T-helper 22 cell (primary cell): ENCODE measurements at places on chromosomes 2 and 18.

GRCh38 chr2:53104263-53104662, 663.3 kb upstream of the CHAC2 start:
- DNase-seq: no peak

GRCh38 chr2:174023591-174024523, 58.7 kb upstream of the SP3 start:
- DNase-seq: no peak

DNA sequence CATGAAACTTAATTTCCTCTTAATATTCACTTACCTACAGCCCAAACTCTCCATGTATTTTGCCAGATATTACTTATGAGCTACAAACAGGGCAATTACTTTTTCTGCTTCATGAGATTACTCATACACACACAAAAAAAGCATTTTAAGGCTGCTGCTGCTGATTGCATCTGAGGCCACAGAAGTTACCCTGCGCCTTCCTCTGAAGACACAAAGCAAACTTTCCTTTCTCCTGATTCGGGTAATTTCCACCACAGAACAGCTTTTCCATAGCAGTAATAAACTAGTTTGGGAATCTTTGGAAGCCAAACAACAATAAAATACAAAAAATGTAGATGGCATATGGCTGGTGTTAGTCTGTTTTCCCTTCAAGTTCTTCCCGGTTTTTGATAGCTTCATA, 6.2 kb downstream of the TTC32 start:
- DNase-seq: no peak

GRCh38 chr18:58787536-58788149, 77.0 kb upstream of the ZNF532 start:
- DNase-seq: no peak

DNA sequence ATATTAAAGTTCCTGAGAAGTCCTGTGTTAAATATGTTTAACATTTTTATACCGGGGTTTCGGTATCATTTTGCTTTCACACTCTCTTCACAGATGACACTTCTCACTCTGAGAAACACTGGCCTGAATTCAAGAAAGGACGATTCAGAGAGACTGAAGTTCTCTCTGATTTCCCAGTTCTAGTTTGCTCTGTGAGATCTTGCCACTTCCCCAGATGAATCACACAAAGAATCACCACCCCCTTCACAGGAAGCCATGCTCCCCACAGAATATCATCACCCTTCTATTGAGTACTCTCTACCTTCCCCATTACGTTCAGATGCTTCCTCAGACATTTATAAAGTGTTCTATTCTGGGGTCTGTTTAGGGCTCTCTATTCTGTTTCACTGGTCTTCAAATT, 16.1 kb upstream of the CD207 start:
- no peak for DNase-seq

DNA sequence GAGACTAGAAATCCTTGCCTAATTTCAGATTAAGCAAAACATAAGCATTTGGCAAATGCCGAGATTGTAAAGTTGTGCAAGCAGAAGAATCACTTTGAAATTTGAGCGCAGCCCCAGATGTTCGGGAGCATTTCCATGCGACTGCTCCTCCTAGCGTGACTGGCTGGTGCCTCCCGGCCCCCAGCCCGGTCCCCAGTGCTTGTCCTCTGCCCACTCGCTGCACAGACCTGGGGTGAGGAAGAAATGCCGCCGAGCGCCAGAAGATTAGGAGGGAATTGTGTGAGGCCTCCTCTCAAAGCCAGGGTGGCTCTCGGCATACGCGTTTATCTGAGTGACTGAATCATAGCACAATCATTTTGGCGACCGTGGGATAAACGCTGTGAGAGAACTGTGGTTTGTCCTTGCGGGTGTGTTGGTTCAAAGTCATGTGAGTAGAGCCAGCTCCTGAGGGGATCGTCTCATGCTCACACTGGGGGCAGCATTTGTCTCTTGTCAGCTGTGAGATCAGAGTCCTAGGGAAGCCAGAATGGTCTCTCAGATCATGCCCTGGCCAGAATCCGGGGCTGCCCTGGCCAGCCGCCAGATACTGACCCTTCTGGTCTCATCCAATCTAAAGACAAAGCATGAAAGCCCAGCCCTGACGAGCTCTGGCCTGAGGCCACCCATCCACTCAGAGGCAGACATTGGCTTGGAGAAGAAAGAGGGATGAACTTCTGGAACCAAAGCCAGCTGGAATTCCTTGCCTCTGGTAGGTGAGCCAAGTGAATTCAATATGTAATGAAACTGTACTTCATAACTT, 189.3 kb downstream of the SH3RF3 start:
- no peak for DNase-seq

GRCh38 chr2:26164641-26165211, 8.2 kb upstream of the GAREM2 start:
- DNase-seq: no peak

GRCh38 chr2:75466708-75467311, 93.9 kb downstream of the EVA1A start:
- DNase-seq: no peak

GRCh38 chr2:26510344-26510973, 32.5 kb upstream of the OTOF start:
- DNase-seq: no peak
